ENCODE measurements at places on chromosomes 7 and 10. TPM values are rescaled to one million over a fixed set of nuclear protein-coding genes. Genes with fewer than 3 reads are reported as not detected.

DNA sequence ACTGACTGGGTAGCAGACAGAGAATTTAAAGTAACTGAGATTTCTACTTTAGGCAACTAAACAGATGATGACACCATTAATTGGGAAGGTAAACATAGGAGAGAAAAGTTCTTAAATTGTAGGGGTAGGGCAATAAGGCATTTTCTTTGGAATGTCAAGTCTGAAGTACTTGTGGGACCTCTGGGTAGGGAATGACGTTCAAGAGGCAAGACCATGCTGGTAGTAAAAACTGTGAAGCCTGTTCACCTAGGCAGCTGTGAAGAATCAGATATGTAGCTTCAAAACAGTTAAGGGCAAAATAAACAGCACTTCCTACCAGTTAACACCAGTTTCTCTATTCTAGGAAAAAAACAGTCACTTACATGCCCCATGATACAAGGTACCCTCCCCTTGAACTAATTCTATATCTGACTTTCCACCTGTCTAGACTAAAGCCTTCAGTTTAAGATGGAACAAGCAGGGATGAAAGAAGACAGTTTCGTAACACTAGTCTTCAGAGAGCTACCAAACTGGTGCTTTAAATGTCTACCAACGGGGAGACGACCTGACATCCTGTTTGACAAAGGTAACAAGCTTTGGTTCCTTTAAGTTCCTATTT is 63.1 kb upstream of the KCNIP2 start:
- no peak for DNase-seq

DNA sequence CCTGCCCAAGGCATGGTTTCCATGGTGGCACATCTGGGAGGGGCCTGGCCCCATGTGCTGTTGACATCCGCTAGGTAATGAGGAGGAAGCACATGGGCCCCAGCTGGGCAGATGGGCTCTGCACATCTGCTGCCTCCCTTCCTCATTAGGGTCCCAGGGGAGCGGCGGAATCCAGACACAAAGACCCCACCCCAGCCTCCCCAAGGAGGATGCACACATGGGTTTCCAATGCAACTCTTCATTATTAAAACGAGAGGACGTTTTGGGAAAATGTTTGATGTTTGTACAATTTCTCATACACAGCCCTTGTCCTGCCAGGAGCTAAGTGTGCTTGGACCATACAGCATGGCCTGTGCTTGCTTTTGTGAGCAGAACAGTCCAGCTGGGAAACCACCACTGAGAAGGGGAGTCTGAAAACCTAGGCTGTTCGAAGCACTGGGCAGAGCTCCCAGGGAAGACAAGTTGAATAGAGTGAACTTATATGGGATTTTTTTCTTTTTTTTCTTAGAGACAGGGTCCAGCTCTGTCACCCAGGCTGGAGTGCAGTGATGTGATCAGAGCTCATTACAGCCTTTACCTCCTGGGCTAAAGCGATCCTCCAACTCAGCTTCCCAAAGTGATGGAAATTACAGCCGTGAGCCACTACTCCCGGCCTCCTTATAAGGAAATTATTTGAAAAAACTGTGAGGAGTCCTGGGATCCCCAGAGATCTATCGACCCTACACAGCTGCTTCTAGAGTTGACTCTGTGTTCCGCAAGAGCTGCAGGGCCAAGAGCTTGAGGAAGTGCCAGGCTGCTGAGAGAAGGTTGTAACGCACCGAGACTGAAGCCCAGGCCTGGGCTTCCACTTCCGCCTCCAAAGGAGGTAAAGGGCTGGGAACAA is 23.4 kb downstream of the FAM107B start:
- peak; percentile 81 for DNase-seq

The KLF14 gene
- 0.17 TPM for total RNA-seq

The CALCR gene
- total RNA-seq = 0.23 TPM

The C10orf53 gene
- not detected for total RNA-seq

The NKX2-3 gene
- not detected for total RNA-seq

DNA sequence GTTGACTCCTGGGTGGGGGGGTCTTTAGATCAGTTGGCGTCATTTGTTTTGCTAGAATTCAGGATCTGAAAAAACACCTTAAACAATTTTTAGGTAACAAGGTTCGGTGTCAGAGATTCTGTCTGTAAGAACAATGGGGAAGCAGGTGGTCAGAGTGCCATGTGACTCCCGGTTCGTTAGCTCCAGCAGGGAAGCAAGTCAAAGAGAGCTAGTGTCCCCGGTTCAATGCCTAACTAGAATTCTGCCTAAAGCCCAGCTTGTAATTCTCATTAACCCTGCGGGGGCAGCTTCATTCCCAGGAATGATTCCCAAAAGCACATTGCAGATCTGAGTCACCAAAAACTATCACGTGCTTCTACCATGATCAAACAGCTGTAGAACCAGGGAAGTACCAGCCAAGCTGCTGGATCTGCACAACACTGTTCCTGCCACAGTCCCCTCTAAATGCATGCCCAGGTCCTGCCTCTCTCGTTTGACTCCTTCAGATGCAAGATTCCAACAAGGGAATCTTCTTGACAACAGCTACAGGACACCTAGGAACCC is 664.3 kb upstream of the CELF2 start:
- DNase-seq = no peak

DNA sequence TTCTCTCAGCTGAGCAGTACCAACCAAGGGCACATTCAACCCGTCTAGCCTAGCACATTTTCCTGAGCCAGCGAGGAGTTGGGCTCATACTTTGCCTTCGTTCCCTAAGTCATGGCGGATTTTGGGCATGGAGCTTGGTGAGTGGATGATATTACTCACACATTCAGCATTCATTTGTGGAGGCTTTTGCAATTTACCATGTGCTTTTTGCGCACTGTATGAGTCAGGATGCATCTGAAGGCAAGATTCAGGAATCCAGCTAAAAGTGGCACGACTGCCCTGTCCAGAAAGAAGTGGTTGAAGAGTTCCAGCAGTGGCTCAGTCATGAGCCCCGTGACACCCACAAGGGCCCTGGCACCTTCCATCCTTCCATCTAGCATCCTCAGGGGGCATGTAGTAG is 24.2 kb upstream of the MGMT start:
- DNase-seq = no peak

GRCh38 chr7:8131694-8132605 is 130.0 kb downstream of the ICA1 start:
- no peak for DNase-seq

The SLC26A3 gene
- not detected for total RNA-seq

GRCh38 chr7:150897502-150898474 is 45.5 kb downstream of the AOC1 start:
- DNase-seq = no peak

The ACSM6 gene
- total RNA-seq = not detected

DNA sequence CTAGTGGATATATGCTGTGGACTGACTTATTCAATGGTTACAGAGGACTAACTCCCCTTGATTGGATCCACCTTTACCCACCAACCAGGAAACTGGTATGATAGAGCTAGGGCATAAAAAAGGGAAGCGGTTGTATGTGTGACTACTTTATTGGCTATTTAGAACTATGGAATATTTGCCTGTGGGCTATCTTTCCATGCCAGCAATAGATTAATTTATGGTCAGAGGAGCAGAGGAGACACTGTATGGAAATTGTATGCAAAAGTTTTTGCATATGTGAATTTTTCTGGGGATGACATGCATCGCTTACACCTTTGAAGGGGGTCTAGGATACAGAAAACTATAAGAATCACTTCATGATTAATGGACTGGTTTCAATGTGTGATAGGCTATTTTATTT is 105.7 kb downstream of the LHFPL3 start:
- DNase-seq = no peak

The ALOX5 gene
- total RNA-seq = 11.5 TPM

The DPP6 gene
- total RNA-seq = not detected

The C7orf57 gene
- total RNA-seq = not detected

DNA sequence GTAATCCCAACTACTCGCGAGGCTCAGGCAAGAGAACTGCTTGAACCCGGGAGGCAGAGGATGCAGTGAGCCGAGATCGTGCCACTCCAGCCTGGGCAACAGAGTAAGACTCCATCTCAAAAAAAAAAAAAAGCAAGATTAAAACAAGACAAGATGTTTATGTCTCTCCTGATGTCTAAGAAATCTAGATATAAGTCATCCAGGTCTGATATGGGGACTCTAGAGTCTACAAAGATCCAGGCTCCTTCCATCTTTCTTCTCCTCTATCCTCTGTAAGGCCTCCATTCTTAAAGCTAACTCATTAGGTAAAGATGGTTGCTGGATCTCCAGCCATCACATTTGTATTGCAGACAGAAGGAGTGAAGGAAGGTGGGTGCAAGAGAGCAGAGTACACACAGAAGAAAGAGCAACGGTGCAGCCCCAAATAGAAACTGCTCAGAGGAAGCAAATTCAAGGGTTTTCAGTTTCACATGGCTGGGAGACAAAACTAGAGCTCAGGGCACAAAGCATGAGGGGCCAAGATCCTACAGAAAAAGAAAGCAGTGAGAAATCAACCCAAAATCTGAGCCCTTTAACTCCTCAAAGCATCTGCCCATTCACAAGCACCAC is 57.6 kb downstream of the USP6NL start:
- no peak for DNase-seq

The HOXA10 gene
- total RNA-seq = not detected

- no peak for DNase-seq
Observed at GRCh38 chr7:81285142-81285871, 366.5 kb upstream of the SEMA3C start.

DNA sequence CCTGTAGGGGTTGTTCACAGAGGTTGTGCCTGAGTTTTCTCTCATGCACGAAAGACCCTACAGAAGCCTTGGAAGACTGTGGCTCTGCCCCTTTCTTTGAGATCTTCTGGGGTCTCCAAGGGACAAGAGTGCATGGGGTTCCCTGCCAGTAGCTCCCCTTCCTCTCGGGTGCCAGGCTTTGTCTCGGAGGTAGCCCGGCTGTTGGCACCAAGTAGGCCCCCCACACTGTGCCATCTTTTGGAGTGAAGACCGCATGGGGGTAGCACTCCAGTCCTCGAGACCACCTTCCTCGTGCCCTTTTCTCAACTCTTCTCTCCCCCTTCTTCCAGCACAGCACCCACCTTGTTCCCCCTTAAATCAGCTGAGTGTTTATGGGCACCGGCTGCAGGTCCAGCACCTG is 41.6 kb downstream of the OAT start:
- no peak for DNase-seq

DNA sequence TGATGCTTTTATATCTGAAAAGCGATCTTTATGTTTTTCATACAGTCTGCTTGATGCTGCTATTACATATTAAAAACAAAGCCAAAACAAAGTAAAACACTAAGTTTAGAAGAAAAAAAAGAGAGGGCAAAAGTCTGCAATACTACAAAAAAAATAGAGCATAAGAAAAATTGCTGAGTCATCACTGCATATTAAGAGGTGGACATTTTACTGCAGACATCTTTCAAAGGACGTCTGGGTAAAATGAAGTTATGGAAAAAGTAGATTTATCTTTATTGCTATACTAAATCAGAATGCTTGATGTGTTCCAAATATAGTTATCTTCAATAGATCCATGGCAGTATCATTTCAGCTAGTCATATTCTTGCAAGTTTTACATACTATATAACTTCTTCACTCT is 172.0 kb downstream of the MAGI2 start:
- no peak for DNase-seq

DNA sequence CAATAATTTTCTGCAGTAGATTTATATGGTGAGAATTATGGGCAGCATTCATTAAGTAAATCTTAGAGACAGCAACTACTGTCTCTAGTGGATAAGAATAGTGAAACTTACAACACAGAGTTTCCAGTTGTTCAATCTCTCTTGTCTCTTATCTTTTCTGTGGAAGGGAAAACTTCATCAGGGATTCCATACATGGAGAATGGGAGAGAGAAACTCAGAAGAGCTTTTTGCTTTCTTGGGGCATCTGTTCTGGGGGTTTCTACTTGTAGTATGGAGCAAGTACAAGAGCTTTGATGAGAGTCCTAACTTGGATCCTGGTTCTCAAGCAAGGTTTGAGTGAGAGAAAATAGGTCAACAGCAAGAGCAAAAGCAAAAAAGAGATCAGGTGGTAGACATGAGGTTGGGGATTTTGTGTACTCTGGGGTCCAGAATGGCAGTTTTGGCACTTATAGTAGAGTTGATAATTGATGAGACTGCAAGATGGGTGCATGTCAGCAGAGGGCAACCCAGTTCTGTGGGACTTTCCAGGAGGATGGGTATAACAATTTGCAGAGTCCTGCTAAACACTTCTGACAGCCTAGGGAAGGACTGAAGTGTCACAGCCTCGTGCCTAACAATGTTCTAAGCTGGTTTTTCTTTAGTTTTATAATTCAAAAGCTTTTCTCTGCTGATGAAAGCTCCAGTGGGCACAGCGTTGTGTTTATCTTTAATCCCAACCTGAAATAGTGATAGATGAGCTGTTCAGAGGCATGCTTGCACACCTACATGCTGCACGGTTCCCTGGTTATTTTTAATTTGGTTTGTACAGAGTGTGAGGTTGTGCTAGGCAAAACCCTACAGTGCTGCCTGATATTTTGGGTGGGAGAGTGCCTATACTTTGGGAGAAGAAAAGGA is 32.0 kb upstream of the STRIP2 start:
- DNase-seq = no peak

GRCh38 chr10:114278140-114278883 is 39.3 kb downstream of the VWA2 start:
- DNase-seq = no peak

The ZNF853 gene
- total RNA-seq = 20.6 TPM

The NAT16 gene
- total RNA-seq = not detected

GRCh38 chr10:45471531-45472310 is 97.7 kb downstream of the ALOX5 start:
- no peak for DNase-seq

The EPHB6 gene
- total RNA-seq = 5.4 TPM

- DNase-seq = no peak
Observed at GRCh38 chr7:47283497-47284131, 298.3 kb downstream of the TNS3 start.

GRCh38 chr10:44011603-44011981 is 362.9 kb upstream of the ZNF32 start:
- no peak for DNase-seq

DNA sequence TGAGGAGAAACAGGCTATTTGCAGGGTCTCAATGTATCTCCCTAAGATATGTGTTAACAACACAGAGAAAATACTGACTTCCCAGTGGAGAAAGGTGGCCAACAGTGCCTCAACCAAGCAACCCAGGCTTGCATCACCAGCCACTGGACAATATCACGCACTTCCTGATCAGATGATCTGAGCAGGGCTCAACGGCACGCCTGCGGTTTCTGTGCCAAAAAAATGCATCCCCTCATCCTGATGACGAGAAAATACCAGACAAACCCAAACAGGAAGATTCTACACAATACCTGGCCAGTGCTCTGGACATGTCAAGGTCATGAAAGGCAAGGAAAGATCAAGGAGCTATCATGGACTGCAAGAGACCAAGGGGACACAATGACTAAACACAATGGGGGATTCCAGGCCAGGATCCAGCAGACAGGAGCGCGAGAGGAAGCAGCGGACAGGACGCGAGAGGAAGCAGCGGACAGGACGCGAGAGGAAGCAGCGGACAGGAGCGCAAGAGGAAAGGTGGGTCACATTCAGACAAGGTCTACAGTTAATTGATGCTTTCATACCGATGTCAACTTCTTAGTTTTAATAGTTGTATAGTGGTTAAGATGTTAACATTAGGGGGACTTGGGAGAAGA is 51.1 kb downstream of the GNA12 start:
- no peak for DNase-seq
